Stimulated activated CD8-positive, alpha-beta memory T cell treated with anti-CD3 and anti-CD28 coated beads, Interleukin-4, amount 100 ng/mL, for 1 hour (primary cell): ENCODE measurements at places on chromosomes 7 and 10.

- no peak for DNase-seq
Measured at GRCh38 chr10:133163889-133164815, 4.1 kb downstream of the KNDC1 start.

GRCh38 chr7:85479918-85480643 is 293.2 kb upstream of the SEMA3D start:
- no peak for DNase-seq

DNA sequence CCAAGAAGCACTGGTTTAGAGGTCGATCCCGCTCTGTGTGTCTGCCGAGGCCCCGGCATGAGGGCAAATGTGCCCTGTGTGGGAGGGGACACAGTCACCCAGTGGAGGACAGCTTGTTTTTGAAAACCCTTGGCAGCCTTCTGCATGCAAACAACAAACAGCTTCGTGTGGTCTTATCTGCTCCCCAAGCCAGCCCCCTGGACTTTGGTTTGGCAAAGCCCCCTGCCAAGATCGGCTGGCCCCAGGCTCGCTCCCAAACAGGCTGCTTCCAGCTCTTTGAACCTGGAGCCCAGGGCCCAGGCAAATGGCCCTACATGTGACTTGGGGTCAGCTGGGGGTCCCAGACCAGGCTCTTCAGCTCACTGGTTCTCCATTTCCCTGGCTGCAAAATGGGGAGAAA is 2.9 kb downstream of the ELN start:
- no peak for DNase-seq

- no peak for DNase-seq
Measured at GRCh38 chr10:100506596-100507356, 12.9 kb downstream of the SEC31B start.

DNA sequence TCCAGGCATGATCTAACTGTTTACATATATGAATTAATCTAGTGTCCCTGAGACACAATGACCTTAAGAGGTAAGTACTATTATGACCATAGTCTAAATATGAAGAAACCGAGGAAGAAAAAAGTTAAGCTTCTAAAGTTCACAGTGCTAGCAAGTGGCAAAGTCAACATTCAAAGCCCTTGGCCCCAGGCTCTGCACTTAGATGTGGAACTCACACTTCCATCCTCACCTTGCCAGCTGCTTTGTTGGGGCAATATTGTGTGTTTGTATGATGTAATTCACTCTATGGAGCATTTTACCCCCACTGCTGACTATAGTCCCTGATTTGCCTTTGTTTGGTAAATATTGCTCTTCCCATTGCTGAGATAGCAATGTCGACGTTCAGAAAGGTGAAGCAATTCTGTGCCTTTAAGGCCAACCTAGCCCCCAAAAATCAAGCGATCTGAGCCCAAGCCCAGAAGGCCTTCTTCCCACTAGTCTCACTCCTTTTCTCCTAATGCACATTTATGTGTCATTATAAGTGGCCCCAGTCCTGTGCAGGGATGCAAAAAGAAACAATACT is 487.6 kb upstream of the ZMIZ1 start:
- no peak for DNase-seq

GRCh38 chr7:89477991-89478390 is 676.3 kb upstream of the STEAP1 start:
- no peak for DNase-seq

- DNase-seq, result no peak
Measured at GRCh38 chr10:121598263-121599249, at the start of gene FGFR2. FGFR2 (minus strand) TSS chr10:121598444; CDS start chr10:121593817, 4,627 bp downstream.

DNA sequence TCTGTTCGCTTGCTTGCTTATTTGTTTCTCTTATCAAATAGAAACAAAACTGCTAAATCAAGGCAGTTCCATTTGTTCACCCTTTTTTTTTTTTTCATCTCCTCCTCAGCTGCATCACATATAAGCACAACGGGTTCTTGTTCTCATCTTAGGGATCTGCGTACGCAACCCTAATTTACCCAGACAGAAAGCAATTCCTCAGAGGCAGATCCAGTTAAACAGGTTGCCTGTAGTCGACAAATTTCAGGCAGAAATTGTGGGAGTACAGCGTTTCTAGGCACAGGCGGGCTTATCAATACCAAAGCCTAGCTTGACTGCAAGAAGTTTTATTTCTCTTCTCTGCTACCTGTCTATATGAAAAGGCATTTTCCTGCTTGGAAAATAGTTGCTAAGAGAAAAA is 565.4 kb downstream of the NXPH1 start:
- no peak for DNase-seq

DNA sequence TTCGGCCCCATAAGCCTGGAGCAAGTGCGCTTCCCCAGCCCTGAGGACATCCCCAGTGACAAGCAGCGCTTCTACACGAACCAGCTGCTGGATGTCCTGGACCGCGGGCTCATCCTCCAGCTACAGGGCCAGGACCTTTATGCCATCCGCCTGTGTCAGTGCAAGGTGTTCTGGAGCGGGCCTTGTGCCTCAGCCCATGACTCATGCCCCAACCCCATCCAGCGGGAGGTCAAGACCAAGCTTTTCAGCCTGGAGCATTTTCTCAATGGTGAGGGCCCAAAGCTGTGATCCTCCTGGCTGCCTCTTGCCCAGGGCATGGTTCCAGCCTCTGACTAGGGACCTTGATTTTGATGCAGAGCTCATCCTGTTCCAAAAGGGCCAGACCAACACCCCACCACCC is 10.1 kb downstream of the IRF5 start:
- DNase-seq, result no peak

- no peak for DNase-seq
Measured at GRCh38 chr10:55734112-55734511, 626.9 kb downstream of the ZWINT start.

GRCh38 chr10:43348511-43349312 is 22.7 kb upstream of the FXYD4 start:
- peak; percentile 62 for DNase-seq

GRCh38 chr7:82294382-82294784 is 149.2 kb downstream of the CACNA2D1 start:
- DNase-seq, result no peak

- DNase-seq, result no peak
Measured at GRCh38 chr10:123183724-123184123, 29.5 kb downstream of the BUB3 start.

DNA sequence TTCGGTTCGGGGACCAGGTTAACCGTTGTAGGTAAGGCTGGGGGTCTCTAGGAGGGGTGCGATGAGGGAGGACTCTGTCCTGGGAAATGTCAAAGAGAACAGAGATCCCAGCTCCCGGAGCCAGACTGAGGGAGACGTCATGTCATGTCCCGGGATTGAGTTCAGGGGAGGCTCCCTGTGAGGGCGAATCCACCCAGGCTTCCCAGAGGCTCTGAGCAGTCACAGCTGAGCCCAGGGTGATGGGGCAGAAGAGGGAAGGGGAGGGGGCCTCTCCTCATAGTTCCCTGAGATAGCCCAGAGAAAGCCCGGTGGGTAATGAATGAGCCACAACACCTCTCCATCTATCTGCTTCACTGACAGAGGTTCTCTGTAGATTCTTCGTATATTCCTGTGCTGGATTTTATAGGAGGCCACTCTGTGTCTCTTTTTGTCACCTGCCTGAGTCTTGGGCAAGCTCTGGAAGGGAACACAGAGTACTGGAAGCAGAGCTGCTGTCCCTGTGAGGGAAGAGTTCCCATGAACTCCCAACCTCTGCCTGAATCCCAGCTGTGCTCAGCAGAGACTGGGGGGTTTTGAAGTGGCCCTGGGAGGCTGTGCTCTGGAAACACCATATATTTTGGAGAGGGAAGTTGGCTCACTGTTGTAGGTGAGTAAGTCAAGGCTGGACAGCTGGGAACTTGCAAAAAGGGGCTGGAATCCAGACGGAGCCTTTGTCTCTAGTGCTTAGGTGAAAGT is 16.4 kb downstream of the PRSS2 start:
- no peak for DNase-seq

- no peak for DNase-seq
Measured at GRCh38 chr7:27781188-27781587, 41.2 kb downstream of the TAX1BP1 start.

DNA sequence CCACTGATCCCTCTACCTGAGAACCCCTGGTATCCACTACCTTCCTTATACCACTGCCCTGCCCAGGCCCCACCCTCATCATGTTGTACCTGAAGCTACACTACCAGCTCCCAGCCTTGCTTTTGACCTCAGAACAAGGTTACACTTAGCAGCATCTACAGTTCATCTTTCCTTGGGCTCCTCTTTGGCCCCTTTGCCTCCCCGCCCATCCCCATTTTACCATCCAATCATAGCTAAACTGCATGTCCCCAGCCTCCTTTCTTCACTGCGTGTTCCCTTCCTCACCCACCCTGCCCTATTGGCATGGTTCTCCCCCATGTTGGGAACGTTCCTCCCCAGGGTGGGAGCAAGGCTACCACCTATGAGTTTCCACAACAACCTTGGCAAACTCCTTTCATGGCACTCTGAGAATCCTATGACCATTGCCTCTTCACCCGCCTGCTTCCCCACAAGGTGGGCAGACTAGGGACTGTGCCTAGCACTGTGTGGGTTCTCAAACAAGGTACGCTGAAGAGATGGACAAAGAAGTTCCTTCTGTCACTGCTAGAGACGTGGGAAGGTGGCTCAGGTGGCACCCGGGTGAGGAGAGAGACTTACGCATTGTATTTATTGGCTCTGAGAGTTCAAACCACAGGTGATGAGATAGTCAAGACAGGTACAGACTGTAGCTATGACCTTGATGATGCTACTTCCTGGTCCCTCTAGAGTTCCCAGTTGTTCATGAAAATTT is 66.9 kb upstream of the ADAM12 start:
- no peak for DNase-seq

- no peak for DNase-seq
Measured at GRCh38 chr7:98681951-98682350, 64.9 kb downstream of the NPTX2 start.
